ENCODE measurements at places on chromosomes 5 and 9.

GRCh38 chr5:157842787-157843186 is 16.2 kb downstream of the CLINT1 start:
- DNase-seq, result no peak

DNA sequence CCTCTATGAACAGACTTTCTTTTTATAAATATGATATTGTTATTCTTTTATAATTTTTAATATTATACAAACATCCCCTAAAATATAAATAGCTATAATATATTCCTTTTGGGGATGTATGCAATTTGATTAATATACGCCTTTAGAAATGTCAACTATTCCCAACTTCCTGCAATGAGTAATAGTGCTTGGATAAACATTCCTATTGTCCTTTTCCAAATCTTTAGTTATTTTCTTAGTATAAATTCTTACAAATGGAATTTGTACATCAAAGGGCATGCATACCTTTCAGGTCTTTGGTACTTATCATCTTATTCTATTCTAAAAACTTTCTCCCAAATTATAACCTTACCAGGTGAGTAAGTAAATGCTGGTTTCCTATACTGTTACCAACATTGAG is 6.2 kb downstream of the NLN start:
- DNase-seq, result no peak

DNA sequence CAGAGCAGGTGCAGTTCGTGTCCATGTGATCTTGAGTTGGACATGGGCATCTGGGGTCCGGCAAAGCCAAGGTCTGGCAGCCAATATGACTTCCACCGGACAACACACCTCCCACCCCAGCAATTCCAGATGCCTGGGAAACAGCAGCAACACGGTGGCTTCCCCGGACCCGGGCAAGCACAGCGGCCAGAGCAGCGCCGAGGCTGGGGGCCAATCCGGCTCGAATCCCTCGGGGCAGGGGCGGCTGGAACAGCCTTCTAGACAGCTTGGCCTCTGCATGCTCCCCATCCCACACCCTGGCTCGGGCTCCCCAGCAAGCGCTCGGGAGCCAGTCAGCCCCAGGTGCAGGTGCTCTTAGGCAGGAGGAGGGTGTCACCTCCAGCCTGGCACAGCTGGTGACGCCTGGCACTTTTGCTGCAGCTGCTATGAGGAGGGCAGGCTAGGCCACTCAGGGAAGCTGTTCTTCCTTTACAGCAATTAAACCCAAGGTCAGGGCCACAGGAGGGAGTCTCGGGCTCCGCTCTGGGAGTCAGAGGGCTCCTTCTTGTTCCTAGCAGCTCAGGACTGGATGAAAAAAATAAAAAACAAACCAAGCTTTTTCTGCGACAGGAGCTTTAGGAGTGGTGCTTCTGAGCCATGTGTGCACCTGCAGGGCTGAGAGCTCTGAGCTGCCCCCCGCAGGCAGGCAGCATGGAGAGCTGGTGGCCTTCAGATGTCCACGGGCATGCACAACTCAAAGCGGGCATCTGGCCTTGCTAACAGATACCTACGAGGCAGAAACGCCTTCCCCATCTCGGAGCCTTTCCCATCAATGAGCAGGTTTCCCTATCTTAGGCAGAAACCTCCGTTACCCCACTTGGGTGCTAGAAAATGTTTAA is 28.2 kb downstream of the DBH start:
- DNase-seq, result no peak

GRCh38 chr5:66689522-66690220 is 93.5 kb downstream of the MAST4 start:
- no peak for DNase-seq
